Activated CD4-positive, alpha-beta T cell treated with anti-CD3 and anti-CD28 coated beads, Interleukin-2, Interleukin-4, amounts not matched to agents 100 ng/mL and 50 ng/mL, durations not matched to agents 16 hours and 8 hours (primary cell): ENCODE measurements at places on chromosomes 7 and 10.

DNA sequence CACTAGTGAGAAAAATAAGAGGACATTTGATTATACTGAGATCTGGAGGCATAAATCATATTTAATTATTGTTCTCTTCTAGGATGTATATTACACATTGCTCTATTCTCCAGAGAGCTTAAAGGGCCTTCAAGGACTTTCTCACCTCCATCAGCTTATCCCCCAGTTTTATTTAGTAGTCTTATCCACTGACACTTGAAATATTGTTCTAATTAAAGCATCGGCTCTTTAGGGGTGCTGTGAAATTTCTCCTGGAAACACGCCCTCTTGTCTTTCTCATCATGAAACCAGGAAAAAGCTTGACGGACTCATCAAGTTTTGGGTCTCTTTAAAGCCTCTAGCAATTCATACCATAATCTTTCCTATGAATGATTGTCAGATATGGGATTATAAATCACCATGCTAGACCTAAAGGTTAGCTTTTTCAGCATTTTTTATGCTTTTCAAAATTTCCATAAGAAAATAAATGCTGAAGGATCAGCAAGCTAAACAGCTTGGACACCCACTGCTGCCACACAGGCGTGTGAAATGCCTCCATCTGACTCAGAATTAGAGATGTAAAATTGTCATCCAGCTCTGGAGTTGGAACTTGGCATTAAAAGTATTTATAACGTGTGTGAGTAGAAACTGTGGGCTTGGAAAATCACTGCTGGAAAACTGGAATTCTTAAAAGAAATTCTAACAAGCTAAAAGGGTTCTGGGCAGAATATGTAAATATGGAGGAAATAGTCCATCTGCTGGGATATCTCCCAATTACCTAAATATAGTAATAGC lies 216.3 kb downstream of the CHRM2 start:
- DNase-seq, result no peak

GRCh38 chr10:114577133-114577532 lies 80.9 kb downstream of the ABLIM1 start:
- no peak for DNase-seq

DNA sequence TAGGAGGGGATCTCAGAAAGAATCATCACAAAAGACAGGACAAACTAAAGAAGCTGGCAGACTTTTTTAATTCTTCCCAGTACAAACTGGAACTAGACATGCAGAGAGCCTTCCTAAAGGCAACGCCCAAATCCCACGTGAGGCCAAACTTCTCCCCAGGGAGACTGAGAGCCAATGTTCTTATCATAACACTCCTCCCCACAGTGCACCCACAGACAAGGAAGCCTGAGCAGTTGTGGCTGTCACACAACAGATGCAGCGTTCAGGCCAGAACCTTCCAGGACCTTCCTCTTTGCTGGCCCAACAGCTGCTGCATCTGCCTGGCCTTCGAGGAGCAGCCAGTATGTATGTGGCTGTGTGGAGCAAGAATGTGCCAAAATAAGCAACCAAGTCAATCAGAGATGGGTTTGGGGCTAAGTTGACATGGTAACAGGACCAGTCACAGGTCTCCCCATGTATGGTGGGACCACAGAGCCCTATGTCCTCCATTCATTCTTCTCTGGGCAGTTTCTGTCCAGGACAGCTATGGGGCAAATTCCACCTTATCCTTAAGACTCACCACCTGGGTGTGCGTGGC lies 34.9 kb downstream of the SRPK2 start:
- no peak for DNase-seq

- no peak for DNase-seq
Measured at GRCh38 chr10:771647-772046, 82.2 kb upstream of the DIP2C start.

GRCh38 chr10:93752761-93753160 lies 5.0 kb upstream of the LGI1 start:
- DNase-seq, result no peak

DNA sequence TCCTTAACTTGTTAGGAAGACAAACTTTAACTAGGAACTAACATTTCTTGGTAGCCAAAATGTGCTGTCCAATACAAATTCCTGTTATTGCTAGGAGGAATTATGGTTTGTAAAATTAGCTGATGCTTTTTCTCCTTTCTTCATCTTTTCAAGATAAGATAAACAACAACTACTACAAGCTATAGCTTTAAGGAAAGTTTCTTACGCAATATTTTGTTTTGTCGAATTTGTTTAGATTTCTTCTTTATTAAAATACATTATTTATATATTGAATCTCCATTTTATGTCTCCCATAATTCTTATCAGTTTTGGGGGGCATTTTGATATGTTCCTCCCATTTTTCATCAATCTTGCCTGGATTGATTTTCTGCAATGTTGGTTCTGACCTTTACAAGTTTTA lies 277.5 kb downstream of the SUGCT start:
- no peak for DNase-seq

DNA sequence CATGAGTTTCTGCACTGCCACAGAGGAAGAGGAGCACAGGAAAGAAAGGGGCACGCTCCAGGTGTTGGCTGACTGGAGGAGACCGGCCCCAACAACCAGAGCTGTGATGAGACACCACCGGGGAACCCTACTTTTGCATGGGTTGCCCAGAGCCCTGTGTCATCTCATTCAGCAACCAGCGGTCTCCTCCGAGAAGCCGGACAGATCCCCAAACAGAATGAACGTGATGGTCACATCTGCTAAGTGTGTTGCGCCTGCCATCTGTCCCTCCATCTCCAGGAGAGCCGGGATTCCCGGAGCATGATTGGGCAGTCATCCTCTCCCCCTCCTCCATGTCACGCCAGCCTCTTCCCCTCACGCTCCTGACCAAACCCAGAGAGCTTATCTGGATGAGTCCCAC lies 22.9 kb downstream of the PARP12 start:
- DNase-seq, result no peak

DNA sequence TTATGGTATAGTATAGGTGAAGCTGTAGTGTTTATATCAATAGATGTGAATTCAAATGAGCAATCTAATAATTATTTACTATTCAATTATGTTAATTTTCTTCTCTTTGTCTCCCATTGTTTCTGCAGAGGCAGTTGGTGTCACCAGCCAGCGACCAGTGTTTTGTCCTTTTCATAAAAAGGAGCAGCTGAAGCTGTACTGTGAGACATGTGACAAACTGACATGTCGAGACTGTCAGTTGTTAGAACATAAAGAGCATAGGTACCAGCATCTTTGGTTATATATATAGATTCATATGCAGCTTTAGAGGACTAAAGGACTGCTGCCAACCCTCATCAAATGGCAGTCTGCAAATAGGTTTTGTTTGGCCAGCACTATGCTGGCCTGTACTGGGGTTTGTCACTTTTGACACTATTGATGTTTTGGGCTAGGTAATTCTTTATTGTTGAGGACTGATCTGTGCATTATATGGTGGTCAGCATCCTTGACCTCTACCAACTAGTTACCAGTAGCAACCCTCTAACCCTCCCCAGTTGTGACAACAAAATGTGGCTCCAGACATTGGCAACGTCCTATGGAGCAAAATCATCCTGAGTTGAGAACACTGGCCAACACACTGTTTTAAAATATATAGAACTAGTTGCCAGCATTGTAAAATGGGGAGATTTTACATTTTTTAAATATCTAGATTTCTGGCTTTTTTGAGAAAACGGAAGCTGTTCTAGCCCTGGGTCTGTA lies 59.2 kb downstream of the TRIM24 start:
- DNase-seq, result no peak

GRCh38 chr7:131688738-131689661 lies 132.6 kb upstream of the PODXL start:
- peak; percentile 69 for DNase-seq

GRCh38 chr7:12320987-12321647 lies 82.5 kb downstream of the VWDE start:
- no peak for DNase-seq

- DNase-seq, result no peak
Measured at GRCh38 chr10:96857301-96858012, 25.4 kb downstream of the LCOR start.

- DNase-seq, result no peak
Measured at GRCh38 chr7:100571829-100572116, 1.9 kb downstream of the SAP25 start.

- no peak for DNase-seq
Measured at GRCh38 chr10:11444531-11445228, 166.8 kb downstream of the USP6NL start.

GRCh38 chr7:117324960-117325359 lies 2.1 kb upstream of the WNT2 start:
- no peak for DNase-seq

- DNase-seq, result no peak
Measured at GRCh38 chr7:82559193-82559805, 115.7 kb upstream of the CACNA2D1 start.

DNA sequence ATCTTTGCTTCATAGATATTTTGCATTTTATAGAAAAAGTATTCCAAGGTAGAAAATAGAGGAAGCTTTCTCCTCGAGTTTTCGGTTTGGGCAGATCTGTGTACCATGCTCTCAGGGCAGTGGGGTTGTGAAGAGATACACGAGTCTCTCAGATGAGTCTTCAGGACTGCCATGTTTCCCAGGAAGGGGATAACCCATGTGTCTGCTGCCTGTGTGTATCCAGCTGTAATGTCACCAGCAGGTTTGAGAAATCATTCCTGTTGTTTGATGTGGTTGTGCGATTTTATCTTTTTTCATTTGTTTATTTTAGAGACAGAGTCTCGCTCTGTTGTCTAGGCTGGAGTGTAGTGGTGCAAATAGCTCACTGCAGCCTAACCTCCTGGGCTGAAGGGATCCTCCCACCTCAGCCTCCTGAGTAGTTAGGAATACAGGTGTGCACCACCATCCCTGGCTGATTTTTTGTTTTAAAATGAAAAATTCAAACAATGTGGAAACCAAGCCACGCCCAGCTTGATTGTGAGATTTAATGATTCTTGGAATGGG lies 48.9 kb downstream of the SNX10 start:
- no peak for DNase-seq

GRCh38 chr10:60809157-60809556 lies 30.9 kb downstream of the CDK1 start:
- DNase-seq, result no peak

DNA sequence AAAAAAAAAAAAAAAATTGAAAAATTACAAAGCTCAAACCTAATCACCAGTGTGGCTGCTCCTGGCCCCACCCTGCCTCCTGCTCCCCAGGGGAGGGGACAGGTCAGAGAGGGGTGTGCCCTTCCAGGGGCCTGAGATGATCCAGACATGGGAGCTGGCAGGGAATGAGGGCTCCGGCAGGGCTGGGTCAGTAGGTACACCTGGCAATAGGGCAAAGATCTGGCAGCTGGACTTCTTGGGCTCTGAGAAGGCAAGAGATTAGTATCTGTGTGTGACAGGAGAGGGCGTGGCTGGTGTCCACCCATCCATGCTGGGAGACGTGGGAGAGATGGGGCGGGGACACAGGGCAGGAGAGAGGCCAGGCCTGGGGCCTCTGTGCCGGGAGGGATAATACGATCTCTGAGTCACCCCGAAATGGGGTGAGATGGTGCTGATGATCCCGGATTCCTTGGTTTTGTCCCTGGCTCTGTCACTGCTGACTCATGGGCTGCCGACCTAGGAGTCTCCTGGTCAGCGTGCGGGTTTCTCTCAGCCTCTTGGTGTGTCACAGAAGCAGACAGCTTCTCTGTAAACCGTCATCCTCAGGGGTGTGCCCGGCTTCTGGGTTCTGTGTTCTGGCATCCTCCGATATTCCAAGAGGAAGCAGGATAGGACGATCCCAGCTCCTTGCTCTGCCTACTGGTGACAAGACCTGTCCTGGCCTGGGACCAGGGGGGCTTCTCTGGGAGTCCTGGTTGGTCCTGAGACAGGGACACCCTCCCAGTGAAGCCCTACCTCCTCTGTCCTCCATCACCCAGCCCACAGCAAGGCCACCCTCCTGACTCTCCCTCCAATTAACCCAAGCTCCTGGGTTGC lies 8.2 kb upstream of the CLDN4 start:
- no peak for DNase-seq

DNA sequence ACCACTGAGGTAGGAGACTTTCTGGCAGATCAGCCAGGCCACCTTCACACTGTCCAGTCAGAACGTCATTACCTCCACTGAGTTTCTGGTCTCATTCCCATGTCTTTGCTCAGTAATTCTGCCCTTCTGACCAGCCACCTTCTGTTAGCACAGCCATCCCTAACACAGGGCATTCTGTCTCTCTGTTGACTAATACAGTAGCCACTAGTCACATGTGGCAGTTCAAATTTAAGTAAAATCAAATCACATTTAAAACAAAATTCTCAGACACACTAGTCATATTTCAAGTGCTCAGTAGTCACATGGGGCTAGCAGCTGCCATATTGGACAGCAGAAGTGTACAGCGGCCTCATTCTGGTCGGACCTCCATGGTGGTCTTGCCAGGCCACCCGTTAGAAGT lies 7.4 kb downstream of the CPSF4 start:
- no peak for DNase-seq

DNA sequence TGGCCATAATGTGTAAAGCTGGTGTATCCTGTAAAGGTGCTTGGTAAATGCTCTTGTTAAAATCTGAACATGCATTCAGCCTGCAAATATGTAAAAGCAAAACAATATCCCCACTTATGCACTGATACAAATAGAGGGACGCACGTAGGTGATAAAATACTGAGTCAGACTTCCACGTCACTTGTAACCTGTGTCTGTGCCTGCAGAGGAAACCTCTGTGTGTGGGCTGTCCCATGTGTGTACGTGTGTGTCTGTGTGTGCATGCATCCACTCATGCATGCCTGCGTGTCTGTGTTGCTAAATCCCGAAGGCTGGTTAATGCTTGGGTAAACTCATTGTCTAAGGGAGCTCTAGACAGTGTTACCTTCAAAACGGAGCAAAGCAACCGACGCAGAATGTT lies 68.9 kb downstream of the KLF6 start:
- DNase-seq, result no peak

GRCh38 chr7:147153571-147153970 lies 1037.0 kb downstream of the CNTNAP2 start:
- DNase-seq, result no peak

DNA sequence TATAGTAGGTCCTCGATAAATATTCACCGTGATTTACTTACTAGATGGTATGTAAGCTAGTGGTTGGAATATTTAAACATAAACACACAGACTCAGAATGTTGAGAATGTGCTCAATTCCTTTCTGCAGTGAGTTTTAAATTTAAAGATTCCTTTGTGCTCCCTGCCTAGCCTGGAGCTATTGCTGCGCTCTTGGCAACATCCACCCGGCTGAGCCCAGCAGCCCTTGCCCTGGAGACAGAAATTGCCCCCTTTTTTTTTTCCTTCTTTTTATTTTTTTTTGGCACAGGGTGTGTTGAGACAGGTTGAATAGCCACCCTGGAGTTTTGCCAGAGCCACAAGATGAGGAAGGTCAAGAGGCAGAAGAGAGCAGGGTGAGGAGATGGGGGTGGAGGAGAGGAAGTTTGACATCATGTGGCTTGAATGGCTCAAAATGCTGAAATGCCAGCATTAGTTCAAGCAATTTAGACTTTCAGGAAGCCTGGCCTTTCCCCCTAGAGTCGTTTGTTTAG lies 180.8 kb downstream of the PRKCQ start:
- no peak for DNase-seq

DNA sequence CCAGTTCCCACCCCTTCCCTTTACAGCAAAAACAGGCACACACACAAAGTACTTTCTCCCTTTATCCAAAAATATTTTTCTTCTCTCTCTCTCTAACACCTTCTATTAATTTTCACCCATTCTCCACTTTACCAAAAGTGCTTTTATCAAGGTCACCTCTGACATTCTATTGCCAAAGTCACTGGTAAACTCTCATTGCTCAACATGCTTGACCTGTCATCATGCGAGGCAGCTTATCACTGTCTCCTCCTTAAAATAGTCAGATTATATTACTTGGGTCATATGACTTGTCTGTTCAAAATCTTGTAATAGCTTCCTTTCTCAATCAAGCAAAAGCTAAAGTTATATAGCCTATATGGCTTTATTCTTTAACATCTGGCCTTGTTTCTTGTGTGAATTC lies 28.6 kb downstream of the MACC1 start:
- no peak for DNase-seq
